Keratinocyte (primary cell): ENCODE measurements at places on chromosomes 3 and 15.

DNA sequence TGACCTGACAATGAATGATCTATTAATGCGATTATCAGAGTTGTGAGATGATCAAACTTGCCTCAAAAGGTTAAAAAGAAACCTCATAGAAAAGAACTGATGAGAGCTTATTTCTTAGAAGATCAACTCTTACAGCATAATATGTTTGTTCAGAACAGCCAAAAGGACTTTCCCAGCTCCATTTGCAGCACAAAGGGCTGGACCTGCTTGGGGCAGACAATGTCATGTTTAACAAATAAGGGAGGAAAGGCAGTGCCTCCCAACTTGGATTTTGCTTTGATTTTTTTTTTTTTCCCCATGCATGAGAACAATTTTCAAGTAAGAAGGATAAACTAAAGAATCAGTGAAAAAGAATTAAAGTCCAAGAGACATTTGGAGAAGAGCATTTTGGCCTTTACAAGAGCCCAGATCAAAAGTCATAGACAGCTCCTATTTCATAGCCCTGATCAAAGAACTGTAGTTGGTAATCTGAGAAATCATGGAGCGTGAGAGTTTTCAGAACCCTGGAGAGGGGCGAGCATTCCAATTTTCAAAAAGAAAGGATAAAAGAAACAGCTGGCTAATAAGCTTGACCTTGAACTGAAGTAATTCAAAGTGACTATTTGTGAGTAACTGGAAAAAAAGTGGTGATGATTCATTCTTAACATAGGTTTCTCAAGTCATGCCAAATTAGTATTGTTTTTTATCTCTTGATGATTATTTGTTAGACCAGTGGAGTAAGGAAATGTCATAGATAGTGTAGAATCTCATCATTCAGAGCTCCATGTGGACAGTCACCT is 136.0 kb upstream of the CFAP20DC start:
- DNase-seq, result no peak

- DNase-seq, result no peak
Measured at GRCh38 chr15:67803299-67803698, 22.0 kb upstream of the SKOR1 start.

- DNase-seq, result no peak
Measured at GRCh38 chr15:93028111-93028631, 60.8 kb downstream of the RGMA start.

DNA sequence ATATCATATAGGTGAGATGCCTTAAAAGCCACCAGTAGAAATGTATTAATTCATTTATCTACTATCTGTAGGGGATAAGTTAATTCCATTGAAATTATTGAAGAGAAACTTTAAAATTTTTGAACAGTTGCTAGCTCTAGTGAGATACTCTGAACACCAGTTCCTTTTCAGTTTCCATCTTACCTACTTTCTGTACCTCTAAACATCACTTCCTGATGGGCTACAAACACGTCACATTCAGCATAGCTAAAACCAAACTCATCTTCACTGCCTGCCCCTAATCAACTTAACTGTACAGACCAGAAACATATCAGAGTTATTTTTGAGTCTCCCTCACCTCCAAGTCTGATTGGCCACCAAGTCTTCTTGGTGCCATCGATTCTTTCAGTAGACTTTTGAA is 88.9 kb downstream of the FEZF2 start:
- DNase-seq, result no peak

DNA sequence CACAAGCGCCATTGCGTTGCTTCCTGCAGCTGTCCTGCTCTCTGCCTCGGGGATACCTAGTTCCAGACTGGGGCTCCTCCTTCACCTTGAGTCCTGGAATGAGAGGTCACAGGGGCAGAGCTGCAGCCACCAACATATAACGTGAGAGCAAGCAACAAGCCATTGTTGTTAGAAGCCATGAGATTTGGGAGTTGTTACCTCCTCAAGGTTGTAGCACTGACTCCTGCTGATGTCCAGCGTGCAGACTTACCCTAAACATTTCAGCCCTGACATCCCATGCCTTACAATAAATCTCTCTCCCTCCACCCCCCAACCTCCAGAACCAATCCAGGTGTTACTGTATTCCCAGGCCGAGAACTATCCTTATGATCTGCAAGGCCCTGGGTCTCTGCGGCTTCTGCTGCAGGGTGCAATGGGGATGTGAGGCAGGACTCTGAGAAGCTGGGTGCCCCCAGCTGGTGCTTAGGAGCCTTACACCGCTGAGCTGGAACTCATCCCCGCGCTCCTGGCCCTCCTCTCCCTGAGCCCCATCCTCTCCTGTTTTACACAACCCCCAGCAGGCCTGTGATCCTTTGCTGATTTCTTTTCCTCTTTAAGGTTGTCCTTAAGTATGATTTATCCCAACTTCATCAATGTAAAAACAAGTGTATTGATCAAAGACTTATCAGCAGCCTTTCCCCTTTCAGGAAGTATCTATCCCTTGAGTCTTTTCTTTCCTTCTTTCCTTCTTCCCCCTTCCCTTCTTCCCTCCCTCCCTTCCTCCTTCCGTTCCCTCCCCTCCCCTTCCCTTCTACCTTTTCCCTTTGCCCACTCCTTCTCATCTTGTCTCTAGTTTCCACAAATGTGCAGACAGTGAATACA is 84.2 kb upstream of the ABHD2 start:
- DNase-seq, result no peak

DNA sequence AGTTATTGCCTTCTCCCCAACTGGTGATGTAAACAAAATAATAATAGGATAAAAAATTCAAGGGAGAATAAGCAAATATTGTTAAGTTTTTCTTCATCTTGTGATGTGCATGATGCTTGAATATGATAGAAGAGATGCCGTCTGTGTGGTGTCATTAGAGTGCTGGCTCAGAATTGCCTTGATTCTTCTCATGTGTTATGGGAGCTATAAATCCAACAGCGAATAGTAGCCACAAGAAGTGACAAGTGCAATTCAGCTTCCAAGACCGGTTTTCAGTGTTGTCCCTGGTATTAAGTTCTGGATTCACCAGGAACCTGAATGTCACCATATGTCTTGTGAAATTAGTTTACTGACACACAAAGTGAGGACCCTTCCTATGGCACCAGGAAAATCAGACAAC is 547.0 kb downstream of the NSUN3 start:
- no peak for DNase-seq

GRCh38 chr3:42430781-42431532 is 20.5 kb upstream of the LYZL4 start:
- DNase-seq, result no peak

GRCh38 chr15:69225355-69226022 is 65.1 kb downstream of the GLCE start:
- DNase-seq, result no peak

DNA sequence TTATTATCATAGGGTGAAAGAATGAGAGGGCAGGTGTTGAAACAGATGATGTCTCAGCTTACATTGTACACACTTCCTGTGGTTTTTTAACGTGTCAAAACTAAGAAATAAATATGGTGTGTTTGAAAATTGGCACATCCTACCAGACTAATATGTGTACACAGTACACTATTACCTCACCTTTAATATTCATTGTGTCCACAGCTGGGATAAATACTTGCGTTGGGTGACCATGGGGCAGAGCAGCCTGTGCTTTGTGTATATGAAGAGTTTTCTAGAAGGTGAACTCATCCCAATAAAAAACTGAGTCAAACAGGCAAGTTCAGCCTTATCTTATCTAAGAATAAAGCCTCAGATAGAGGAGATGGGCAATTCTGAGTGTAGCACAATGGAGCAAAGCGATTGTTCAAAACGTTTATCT is 17.3 kb downstream of the SUCNR1 start:
- DNase-seq, result no peak

- DNase-seq, result no peak
Measured at GRCh38 chr15:38481113-38481512, 27.2 kb downstream of the FAM98B start.

- DNase-seq, result no peak
Measured at GRCh38 chr3:66298591-66298990, 77.8 kb downstream of the SLC25A26 start.

DNA sequence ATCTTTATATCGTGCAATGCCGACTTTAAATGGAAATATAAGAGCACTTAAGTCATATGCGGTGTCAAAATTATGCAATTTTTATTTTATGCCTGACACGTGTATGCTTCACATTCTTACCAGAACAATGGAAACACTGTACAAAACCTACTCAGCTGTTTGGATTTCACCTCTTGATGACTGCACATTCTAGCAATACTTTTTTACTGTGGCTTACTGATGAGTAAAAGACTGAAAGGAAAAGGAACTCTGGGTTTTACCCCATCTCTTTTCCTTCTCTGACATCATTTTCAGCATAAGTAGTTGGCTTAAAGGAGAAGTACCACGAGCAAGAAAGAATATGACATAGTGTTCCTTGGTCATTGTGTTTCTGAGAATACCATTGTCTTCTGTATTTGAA is 142.8 kb downstream of the POLR2M start:
- no peak for DNase-seq

DNA sequence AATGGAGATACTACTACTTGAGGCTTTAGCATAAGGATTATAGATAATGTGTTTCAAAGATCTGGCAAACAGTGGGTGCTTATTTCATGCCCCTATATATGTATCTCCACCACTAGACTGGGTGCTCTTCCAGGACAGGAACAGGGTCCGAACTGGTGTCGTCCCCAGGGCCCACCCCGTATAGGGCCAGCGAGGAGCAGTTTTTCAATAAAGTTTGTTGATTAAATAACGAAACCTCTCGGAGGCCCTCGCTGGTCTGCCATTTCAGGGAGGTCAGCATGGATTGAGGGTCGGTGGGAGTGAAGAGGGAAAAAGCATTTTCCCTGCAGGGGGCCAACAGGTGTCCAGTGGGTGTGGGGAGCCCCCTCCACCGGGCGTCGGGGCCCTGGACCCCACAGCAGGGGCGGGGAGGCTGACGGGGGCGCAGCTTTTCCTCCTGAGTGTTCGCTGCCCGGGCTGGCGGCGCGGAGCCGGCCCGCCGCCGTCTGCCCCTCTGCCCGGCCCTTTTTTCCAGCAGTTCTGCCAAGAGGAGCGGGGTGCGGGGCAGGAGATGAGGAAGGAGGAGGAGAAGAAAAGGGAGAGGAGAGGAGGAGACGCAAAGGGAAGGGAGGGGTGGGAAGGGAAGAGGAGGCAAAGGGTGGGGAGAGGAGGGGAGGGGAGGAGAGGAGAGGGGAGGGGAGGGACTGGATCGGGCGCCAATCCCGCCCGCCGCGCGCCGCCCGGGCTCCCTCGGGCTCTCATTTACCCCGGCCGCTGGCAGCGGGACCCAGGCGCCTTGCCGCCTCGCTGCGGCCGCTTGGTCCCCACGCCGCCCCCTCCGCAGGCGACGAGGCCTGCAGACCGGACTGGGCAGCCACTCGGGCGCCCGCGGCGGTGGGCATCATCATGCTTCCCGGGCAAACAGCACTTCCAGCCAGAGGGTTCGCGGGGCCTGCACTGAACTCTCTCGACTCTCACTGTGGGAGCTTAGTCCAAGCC is 66.3 kb downstream of the ISG20 start:
- no peak for DNase-seq

GRCh38 chr3:185733980-185734724 is 90.7 kb downstream of the IGF2BP2 start:
- DNase-seq, result no peak

DNA sequence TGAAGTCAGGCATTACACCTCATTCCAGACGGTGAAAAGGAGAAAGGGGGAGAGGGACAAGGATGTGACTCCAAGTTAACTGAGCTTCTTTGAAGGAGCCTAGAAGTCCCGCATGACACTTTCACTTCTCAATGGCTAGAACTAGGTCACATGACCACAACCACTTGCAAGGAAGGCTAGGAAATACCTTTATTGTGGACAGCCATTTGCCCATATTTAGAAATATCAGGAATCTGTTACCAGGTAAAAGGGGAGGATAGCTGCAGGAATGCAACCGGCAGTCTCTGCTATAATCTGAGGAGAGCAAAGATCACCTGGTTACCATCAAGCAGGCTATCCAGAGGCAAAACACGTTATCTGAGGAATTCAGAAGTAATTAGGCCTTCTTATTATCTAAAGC is 28.9 kb upstream of the PXYLP1 start:
- no peak for DNase-seq

DNA sequence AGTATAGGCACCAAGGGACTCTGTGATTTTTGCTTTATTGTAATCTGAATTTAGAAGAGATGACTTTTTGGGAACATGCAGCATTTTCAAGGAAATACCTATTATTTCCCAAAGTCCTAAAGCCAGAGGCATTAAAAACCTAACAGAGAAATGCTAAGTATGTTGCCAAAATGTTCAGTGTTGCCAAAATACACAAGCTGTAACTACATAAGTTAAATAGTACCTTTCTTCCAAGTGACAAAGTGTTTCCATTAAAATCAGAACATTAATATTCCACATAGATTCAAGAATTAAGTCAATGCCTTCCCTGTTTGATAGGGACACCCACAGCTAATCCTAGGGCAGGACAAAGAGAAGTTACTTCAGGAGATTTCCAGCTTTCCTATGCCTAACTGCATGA is 42.0 kb downstream of the MKRN2 start:
- DNase-seq, result no peak

DNA sequence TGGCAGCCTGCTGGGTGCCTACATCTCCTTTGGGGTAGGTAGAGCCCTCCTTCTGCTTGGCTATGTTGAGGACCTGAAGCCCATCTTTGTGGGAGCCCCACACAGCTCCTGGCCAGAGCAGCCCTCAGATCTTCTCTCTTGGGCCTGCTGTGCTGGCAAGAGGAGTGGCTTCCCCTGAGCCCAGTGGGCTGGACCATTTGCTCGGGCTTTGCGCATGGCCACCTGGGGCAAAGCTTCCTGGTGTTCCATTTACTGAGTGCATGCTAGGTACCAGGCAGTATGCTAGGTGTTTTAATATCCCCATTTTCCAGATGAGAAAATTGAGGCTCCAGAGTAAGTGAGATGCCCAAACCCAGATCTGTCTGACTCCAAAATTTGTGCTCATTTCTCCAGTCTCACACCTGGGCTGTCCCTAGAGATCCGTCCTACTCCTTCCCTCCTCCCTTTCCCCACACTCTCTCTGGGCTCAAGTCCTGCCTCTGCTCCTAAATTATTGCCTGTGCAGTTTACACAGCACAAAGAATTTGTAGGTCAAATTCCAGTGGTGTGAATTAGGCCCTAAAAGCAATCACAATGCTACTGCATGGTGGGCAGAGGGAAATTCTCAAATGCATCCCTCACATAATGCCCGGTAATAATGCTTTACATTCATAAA is 39.7 kb downstream of the SLC28A1 start:
- no peak for DNase-seq

DNA sequence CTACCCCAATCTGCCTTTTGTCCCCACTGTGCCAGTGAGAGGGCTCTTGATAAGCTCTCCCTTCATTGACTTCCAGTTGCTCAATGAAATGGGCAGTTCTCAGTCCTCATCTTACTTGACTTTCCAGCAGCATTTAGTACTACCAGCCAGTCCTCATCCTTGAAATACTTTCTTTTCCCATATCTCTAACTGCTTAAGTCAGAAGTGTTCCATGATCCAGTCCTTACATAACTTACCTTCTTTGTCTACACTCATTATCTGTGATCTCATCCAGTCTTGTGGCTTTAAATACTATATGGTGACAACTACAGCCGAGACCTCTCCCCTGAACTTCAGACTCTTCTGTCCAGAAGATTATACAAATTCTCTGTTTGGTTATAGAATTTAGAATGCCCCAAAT is 28.7 kb downstream of the RARRES1 start:
- no peak for DNase-seq

- no peak for DNase-seq
Measured at GRCh38 chr3:117405359-117405758, 695.8 kb downstream of the TUSC7 start.

- no peak for DNase-seq
Measured at GRCh38 chr3:43378066-43378935, 92.0 kb downstream of the SNRK start.
